ENCODE measurements at places on chromosomes 4 and X. TPM values are rescaled to one million over a fixed set of nuclear protein-coding genes. Genes with fewer than 3 reads are reported as not detected.
A peak's percentile ranks its signal among the peaks of the same experiment; 100 is the strongest.

GRCh38 chr4:129323658-129324057 is 227.7 kb downstream of the C4orf33 start:
- H3K27ac ChIP-seq, result no peak overlapping the region
- no peak overlapping the region for H3K4me3 ChIP-seq
- no peaks in the 10 kb centered on the region for H3K4me1 ChIP-seq
- H3K27me3 ChIP-seq, result peaks cover 7% of the 10 kb centered on the region
- ATAC-seq, result no peak

DNA sequence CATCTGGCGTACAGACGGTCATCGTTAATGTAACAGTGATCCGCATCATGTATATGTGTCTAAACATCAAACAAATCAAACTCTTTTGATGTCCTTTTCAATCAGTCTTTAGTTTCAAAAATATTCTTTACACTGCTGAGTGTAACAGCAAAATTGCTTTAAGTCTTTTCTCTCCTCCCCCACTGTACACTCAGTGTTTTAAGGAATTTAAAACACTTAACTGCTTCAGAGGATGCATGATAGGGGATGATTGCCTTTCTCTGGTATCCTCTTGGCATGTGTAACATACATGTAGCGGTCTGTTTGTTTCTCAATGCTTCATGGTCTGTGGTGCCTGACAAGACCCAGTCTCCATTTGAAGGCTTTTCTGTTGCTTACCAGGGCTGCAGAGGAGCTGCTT is 41.6 kb downstream of the LIMCH1 start:
- ATAC-seq, result no peak
- H3K4me1 ChIP-seq, result no peaks in the 10 kb centered on the region
- H3K36me3 ChIP-seq, result no peaks in the 10 kb centered on the region

- no peaks in the 10 kb centered on the region for H3K36me3 ChIP-seq
- ATAC-seq, result no peak
- H3K27me3 ChIP-seq, result peaks cover 4% of the 10 kb centered on the region
- H3K27ac ChIP-seq, result no peak overlapping the region
- no peak overlapping the region for H3K4me3 ChIP-seq
- H3K4me1 ChIP-seq, result no peaks in the 10 kb centered on the region
Measured at GRCh38 chr4:77229433-77229832, 72.4 kb downstream of the CCNG2 start.

GRCh38 chr4:122733787-122734120 is 1.2 kb downstream of the BBS12 start:
- peak overlapping the region; percentile 90 for H3K27ac ChIP-seq
- no peaks in the 10 kb centered on the region for H3K36me3 ChIP-seq
- no peaks in the 10 kb centered on the region for H3K27me3 ChIP-seq
- no peak for ATAC-seq
- peak overlapping the region; percentile 88 for H3K4me3 ChIP-seq

GRCh38 chr4:41549478-41549877 is 11.5 kb downstream of the LIMCH1 start:
- no peaks in the 10 kb centered on the region for H3K36me3 ChIP-seq
- H3K27ac ChIP-seq, result no peak overlapping the region

DNA sequence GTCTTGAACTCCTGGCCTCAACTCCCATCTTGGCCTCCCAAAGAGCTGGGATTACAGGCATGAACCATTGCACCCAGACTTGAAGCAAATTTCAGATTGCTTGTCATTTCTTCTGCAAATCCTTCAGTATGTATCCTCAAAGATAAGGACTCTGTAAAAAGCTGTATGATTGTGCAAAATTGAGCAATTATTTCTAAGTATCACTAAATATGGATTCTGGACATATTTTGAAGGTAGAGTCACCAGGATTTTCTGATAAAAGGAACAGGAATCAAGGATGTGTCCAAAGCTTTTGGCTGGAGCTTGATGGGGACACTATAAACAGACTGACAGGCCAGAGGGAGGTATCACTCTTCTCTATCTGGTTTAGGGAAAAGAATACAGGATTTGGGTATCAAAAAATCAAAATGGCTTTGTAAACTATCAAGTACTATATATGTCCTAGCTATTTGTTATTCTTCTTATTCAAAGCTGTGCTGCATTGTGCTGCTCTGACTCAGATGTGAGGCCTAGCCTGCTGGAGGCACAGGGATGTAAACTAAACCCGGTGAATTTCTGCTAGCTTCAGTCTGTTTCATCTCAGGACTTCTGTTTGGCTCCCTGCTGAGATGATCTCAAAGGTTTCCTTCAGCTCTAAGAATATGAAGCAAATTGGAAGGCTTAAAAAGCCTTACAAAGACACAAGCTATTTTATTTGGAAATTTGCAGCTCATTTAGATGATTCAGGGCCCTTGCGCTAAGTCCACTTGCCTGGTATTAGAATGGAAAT is 8.3 kb downstream of the RPS4X start:
- no peaks in the 10 kb centered on the region for H3K27me3 ChIP-seq
- no peak overlapping the region for H3K4me3 ChIP-seq
- H3K4me1 ChIP-seq, result peaks cover 19% of the 10 kb centered on the region
- ATAC-seq, result no peak

DNA sequence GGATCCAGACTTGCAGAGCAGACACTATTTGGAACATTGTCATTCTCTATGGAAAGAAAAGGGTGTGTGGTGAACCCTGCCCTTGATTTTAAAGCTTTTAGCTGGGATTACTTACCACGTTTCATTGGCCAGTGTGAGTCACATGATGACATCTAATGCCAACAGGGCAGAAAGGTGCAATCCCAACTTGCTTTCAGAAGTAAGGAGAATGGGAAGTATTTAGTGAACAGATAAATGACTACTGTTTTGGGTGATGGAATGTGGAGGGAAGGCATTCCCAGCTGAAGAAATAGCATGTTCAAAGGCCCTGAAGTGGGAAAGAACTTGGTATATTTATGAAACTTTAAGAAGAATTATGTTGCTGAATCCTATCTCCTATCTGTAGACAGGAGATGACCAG is 44.5 kb downstream of the SYTL5 start:
- no peaks in the 10 kb centered on the region for H3K27me3 ChIP-seq
- no peak overlapping the region for H3K27ac ChIP-seq
- ATAC-seq, result no peak
- no peaks in the 10 kb centered on the region for H3K4me1 ChIP-seq
- no peak overlapping the region for H3K4me3 ChIP-seq

DNA sequence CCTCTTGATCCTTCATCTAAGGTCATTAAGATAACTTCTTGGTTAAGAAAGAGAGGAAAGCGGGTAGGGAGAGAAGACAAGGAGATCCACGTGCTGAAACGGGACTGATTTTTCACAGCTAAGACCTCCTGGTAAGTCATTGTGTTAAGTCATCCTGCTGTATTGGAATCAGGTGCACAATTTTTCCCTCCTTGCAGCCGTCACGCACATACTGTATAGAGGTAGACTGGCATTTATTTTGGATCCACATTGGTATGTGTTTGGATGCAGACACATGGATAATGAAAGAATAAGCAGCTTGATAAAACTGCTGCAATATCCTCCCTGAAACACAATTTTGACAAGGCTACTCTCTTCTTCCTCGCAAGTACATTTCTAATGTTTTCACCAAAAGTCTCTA is 60.1 kb upstream of the NAP1L5 start:
- no peak overlapping the region for H3K27ac ChIP-seq
- peaks cover 6% of the 10 kb centered on the region for H3K4me1 ChIP-seq
- no peak for ATAC-seq
- peaks cover 66% of the 10 kb centered on the region for H3K36me3 ChIP-seq
- H3K4me3 ChIP-seq, result no peak overlapping the region

DNA sequence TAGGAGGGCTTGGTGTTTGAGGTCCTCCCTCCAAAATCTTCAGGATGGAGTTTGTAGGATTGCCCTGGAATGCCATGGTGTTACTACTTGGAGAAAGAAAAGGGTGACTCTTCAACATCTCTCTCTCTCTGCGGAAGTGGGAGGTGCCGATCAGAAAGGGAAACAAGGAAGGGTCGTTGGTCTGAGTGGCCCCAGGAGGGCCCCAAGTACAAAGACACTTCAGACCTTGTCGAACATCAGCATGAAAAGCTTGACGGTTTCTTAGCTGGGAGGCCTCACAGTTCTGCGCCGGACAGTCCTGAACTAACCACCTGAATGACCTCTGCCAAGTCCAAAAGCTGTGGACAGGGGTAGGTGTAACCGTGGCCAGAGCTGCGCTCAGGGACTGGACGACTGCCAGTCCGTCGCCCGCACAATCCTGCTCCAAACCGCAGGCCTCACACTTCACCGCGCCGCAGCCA is 646 bp upstream of the GSX2 start:
- peak overlapping the region; percentile 47 for H3K4me3 ChIP-seq
- peaks cover 77% of the 10 kb centered on the region for H3K27me3 ChIP-seq
- H3K4me1 ChIP-seq, result no peaks in the 10 kb centered on the region
- ATAC-seq, result no peak
- H3K36me3 ChIP-seq, result no peaks in the 10 kb centered on the region
- no peak overlapping the region for H3K27ac ChIP-seq

DNA sequence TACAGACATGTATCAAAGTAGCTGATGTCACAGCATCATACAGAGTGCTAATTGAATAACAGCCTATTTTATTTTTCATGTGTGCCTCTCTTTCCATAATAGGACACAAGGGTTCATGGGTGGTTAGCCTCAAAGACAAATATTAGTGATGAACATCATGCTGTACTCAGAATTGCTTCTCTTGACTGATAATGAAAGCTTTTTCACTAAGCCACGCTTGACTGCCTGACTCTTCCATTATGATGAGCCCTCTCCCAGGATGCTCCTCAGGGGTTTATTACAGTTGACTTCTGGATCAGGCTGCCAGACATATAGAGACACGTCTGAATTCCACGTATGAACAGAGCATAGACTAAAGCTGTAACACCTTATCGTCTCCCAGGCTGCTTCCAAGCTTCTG is 2757.5 kb downstream of the PCDH7 start:
- H3K4me1 ChIP-seq, result no peaks in the 10 kb centered on the region
- no peaks in the 10 kb centered on the region for H3K27me3 ChIP-seq
- H3K27ac ChIP-seq, result no peak overlapping the region
- H3K36me3 ChIP-seq, result no peaks in the 10 kb centered on the region

DNA sequence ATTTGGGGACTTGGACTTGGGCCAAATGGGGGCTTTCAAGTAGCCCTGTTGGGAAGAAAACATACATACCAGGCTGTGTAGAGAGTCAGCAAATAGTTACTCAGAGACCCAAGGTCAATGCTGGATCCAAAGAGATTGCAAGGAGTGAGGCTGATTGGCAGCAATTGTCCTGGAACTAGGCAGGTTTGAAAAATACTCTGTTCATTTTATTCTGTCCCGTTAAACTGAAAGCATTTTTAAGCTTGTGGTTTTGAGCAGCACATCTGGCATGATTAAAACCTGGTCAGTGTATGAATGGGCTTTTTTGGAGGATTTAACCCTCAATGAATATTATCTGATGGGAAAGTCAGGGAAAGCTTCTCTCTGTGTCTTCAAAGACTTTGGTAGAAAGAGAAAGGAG is 294.3 kb upstream of the BOD1L1 start:
- H3K27ac ChIP-seq, result no peak overlapping the region
- H3K4me1 ChIP-seq, result no peaks in the 10 kb centered on the region
- no peak for ATAC-seq
- H3K36me3 ChIP-seq, result no peaks in the 10 kb centered on the region

- H3K27ac ChIP-seq, result no peak overlapping the region
- no peaks in the 10 kb centered on the region for H3K4me1 ChIP-seq
- no peaks in the 10 kb centered on the region for H3K36me3 ChIP-seq
- no peak overlapping the region for H3K4me3 ChIP-seq
- ATAC-seq, result no peak
Measured at GRCh38 chrX:68018248-68019203, 414.8 kb downstream of the OPHN1 start.

GRCh38 chr4:62670514-62670913 is 1470.4 kb downstream of the ADGRL3 start:
- H3K4me3 ChIP-seq, result no peak overlapping the region
- no peaks in the 10 kb centered on the region for H3K4me1 ChIP-seq
- H3K27ac ChIP-seq, result no peak overlapping the region
- H3K36me3 ChIP-seq, result no peaks in the 10 kb centered on the region

GRCh38 chrX:74234818-74235217 is 69.2 kb upstream of the ZCCHC13 start:
- no peaks in the 10 kb centered on the region for H3K27me3 ChIP-seq
- H3K27ac ChIP-seq, result no peak overlapping the region
- no peaks in the 10 kb centered on the region for H3K4me1 ChIP-seq
- no peak overlapping the region for H3K4me3 ChIP-seq

DNA sequence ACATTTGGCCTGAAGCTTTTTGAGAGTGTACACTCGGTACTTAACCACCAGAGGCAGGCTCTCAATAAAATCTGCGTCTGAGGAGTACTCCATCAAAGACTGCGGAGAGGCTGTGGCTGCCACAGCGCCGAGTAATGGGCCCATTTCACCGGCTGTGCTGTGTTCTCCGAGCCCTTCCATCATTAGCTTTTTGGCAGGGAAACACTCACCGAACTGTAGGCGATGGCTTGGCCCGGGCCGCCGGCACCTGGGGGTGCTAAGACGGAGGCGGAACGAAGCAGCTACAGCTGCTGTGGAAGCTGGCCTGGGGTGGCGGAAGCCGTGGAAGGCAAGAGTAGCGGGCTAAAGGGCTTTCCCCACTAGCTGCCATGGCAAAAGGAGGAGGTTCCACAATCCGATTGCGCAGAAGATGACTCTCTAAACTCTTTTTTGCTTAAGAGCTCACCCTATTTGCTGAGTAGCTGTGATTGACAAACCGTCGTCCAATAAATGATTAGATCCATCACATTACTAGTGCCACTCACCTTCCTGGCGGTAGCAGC is 48.5 kb upstream of the PABPC1L2A start:
- no peak overlapping the region for H3K27ac ChIP-seq
- peak overlapping the region; percentile 25 for H3K4me3 ChIP-seq
- peaks cover 9% of the 10 kb centered on the region for H3K27me3 ChIP-seq
- peak; percentile 29 for ATAC-seq

DNA sequence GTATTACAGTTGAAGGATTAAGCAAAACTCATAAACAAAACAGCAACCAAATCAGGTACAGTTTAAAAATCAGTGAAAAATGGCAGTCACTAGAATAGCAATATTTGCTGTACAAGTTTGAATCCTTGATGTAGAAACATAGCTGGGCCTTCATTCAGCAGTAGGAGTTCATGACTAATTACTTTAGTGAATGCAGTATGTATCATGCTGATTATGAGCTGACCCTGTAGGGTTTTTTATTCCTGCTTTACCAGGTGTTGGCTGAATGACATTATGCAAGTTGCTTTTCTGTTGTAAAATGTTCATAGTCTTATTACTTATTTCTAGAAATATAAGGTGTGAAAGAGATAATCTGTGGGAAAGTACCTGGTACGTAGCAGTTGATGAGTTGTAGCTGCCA is 179.6 kb downstream of the CCSER1 start:
- ATAC-seq, result peak; percentile 35
- no peak overlapping the region for H3K4me3 ChIP-seq
- H3K27ac ChIP-seq, result no peak overlapping the region
- H3K36me3 ChIP-seq, result no peaks in the 10 kb centered on the region
- H3K27me3 ChIP-seq, result no peaks in the 10 kb centered on the region
- no peaks in the 10 kb centered on the region for H3K4me1 ChIP-seq

Gene CLDN34
- not detected for total RNA-seq

Gene TIGD2
- 2.6 TPM for total RNA-seq

Gene PCDH7
- not detected for total RNA-seq

Gene MAGEA12
- total RNA-seq, result not detected

Gene EDA
- total RNA-seq, result 6.5 TPM

Gene ALPK1
- total RNA-seq, result 55.3 TPM

Gene F8A3
- total RNA-seq, result 25.8 TPM

Gene FGD1
- 0.24 TPM for total RNA-seq

Data from activated T-helper 17 cell treated with anti-CD3 and anti-CD28 coated beads, Interleukin-2, amount 50 U/mL, for 72 hours (primary cell).